ENCODE measurements at places on chromosomes 12 and 14. TPM values are rescaled to one million over a fixed set of nuclear protein-coding genes. Genes with fewer than 3 reads are reported as not detected.

The INSM2 gene
- total RNA-seq, result not detected

The ADCY6 gene
- total RNA-seq, result 14.4 TPM

The MIP gene
- not detected for total RNA-seq

The CD4 gene
- 8.3 TPM for total RNA-seq

The SYNE3 gene
- total RNA-seq, result 9.2 TPM

The DTX3 gene
- 3.4 TPM for total RNA-seq

GRCh38 chr14:99592933-99593753 is 10.9 kb downstream of the CCDC85C start:
- no peak for DNase-seq

GRCh38 chr12:6925540-6926279 is 2.0 kb upstream of the ATN1 start:
- H3K4me3 ChIP-seq, result peak overlapping the region; percentile 80
- H3K36me3 ChIP-seq, result no peaks in the 10 kb centered on the region
- H3K4me1 ChIP-seq, result peaks cover 63% of the 10 kb centered on the region
- DNase-seq, result no peak
- H3K27ac ChIP-seq, result peak overlapping the region; percentile 91
- no peaks in the 10 kb centered on the region for H3K27me3 ChIP-seq

DNA sequence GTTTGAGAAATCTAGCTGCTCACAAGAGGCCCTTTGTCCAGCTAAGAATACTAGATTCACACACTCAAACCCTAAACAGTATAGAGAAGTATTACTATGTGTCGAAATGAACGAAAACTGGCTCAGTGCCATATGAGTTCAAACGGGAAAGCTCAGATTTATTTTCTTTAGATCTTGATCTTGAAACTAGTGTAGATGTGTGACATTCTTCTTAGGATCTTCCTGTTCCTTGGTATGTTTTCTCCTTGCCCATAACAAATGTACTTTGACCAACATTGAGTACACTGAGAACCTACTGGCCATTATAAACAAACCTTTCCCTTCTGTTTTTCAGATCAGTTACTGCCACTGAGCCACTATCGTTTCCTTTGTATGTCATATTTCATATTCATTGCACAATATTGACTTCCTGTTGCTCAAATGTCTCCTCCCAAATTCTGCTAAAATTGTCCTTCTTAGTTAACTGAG is 21.3 kb downstream of the MYBPC1 start:
- peak overlapping the region; percentile 28 for H3K4me3 ChIP-seq
- H3K4me1 ChIP-seq, result peaks cover 30% of the 10 kb centered on the region
- H3K36me3 ChIP-seq, result no peaks in the 10 kb centered on the region
- no peak for DNase-seq

- no peaks in the 10 kb centered on the region for H3K27me3 ChIP-seq
- DNase-seq, result no peak
- H3K27ac ChIP-seq, result no peak overlapping the region
- H3K4me3 ChIP-seq, result no peak overlapping the region
Measured at GRCh38 chr14:36300337-36300736, 20.1 kb downstream of the MBIP start.

DNA sequence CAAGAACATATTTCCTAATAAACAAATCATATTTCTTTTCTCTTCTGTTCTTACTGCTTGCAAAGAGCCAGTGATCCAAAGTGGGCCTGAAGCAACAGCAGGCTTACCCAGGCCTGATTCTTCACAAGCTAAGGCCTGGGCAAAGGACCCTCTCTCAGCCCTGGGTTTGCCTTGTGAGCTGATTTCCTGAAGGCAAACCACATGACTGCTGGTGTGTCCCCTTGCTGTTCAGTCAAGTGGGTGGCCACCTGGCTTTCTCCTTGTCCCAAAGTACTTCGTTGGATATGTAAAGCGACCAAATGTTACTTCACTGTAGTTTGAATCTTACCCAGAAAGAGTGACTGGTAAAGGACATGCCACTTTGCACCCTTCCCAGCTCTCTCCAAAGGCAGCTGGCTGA is 392.9 kb downstream of the ZFP36L1 start:
- H3K4me1 ChIP-seq, result peaks cover 89% of the 10 kb centered on the region
- DNase-seq, result no peak
- H3K4me3 ChIP-seq, result no peak overlapping the region
- no peaks in the 10 kb centered on the region for H3K36me3 ChIP-seq

- peak overlapping the region; percentile 94 for H3K27ac ChIP-seq
- no peak for DNase-seq
- H3K27me3 ChIP-seq, result no peaks in the 10 kb centered on the region
- peaks cover 49% of the 10 kb centered on the region for H3K4me1 ChIP-seq
- peaks cover 63% of the 10 kb centered on the region for H3K36me3 ChIP-seq
Measured at GRCh38 chr12:6532927-6533652, 1.2 kb upstream of the GAPDH start.

DNA sequence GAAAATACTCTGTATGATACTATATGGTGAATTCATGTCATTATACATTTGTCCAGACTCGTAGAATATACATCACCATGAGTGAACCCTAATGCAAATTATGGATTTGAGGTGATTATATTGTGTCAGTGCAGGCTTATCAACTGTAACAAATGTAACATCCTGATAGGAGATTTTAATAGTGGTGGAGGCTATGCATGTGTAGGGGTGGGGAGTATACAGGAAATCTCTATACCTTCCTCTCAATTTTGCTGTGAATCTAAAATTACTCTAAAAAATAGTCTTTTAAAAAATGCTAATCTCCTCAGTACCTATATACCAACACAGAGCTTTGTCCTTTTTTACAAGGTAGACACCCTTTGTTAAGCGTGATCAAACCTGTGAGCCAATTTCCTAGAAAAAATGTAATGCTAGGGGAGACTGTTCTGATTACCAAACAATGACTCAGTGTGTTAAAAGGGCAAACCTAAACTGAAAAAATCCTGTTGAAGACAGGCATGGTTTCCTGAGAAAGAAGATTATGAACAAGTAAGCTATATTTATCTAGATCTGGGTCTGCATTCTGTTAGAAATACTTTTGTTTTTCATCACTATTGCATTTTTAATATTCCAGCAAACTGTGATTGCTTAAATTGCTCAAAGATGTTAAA is 170.9 kb downstream of the DUSP6 start:
- H3K27me3 ChIP-seq, result no peaks in the 10 kb centered on the region
- DNase-seq, result no peak
- no peak overlapping the region for H3K4me3 ChIP-seq
- H3K27ac ChIP-seq, result peak overlapping the region; percentile 27

- H3K4me3 ChIP-seq, result no peak overlapping the region
- DNase-seq, result no peak
- no peaks in the 10 kb centered on the region for H3K4me1 ChIP-seq
- H3K27ac ChIP-seq, result no peak overlapping the region
- H3K36me3 ChIP-seq, result no peaks in the 10 kb centered on the region
Measured at GRCh38 chr14:39665075-39665475, 232.8 kb upstream of the FBXO33 start.

DNA sequence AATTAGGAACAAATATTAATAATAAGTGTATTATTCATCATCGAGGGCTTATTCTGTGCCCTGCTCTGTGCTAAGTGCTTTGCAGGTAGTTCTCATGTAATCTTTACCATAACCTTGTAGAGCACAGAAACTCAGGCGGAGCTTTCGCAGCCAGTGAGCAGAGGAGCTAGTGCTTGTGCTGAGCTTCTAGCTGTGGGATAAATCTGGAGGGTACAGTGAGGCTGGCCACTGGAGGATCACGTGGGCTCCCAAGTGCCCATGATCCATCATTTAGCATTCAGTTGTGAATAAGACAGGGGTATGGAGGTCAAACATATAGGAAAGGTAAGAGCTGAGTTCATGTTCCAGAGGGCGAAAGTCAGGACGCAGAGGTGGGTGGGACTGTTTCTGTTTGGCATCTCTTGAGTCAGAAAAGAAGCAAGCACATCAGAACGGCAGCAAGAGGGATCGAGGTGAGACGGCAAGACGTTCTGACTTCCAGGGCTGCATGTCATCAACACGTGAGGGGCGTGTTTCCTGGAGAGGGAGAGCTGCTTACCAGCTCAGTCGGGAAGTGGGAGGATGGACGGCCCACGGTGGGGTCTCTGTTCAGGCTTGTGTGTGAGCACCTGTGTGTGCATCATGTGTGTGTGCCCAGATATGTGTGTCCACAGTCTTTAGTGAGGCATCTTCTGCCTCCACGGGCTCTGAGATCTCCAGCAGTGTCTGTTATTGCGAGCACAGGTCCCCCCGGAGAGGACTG is 16.8 kb upstream of the KRT80 start:
- no peak overlapping the region for H3K4me3 ChIP-seq
- H3K4me1 ChIP-seq, result peaks cover 23% of the 10 kb centered on the region
- H3K27ac ChIP-seq, result peak overlapping the region; percentile 48
- no peaks in the 10 kb centered on the region for H3K36me3 ChIP-seq
- no peaks in the 10 kb centered on the region for H3K27me3 ChIP-seq

GRCh38 chr12:51004504-51004903 is 21.7 kb downstream of the SLC11A2 start:
- DNase-seq, result no peak
- no peak overlapping the region for H3K27ac ChIP-seq
- no peaks in the 10 kb centered on the region for H3K4me1 ChIP-seq
- no peak overlapping the region for H3K4me3 ChIP-seq

GRCh38 chr12:66160704-66161103 is 9.1 kb downstream of the TMBIM4 start:
- H3K4me3 ChIP-seq, result no peak overlapping the region
- H3K27me3 ChIP-seq, result no peaks in the 10 kb centered on the region
- no peaks in the 10 kb centered on the region for H3K36me3 ChIP-seq
- no peak overlapping the region for H3K27ac ChIP-seq

- H3K4me3 ChIP-seq, result no peak overlapping the region
- no peaks in the 10 kb centered on the region for H3K27me3 ChIP-seq
- peaks cover 28% of the 10 kb centered on the region for H3K4me1 ChIP-seq
- H3K36me3 ChIP-seq, result no peaks in the 10 kb centered on the region
Measured at GRCh38 chr12:2287151-2287550, 234.4 kb downstream of the CACNA1C start.

DNA sequence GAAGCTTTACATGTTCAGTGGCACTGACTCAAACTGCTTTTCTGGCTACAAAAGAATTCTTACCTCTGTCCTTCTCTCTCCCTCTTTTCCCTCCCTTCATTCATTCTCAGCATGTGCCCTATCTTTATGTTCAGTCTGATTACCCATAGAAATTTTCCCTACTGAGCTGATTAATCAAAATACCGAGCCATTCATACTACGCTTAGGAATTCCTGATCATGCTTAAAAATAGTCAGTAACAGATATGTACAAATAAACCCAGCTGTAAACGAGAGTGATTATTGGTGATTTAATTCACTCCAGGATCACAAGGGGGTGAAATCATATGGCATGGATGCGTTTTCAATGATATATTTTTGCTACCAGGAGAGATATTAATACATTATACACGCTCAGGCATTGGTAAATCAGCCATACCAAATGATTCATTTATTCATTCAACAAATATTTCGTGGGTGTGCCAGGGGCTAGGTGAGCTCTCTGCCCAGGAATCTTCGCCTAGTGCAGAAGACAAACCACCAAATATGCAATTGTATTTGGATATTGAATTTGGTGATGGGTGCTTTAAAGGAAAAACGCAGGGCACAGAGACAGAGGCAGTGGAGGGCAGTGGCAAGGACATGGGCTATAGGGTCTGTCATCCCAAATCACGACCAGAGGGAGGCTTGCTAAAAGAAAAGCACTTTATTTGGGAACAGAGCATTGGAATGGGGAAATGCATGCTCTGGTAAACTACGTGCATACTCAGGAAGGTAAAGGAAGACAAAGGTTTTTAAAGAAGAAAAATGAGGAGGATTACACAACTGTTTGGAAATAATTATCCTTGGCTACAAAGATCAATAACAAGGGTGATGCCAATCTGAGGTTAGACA is 13.9 kb upstream of the VRK1 start:
- no peak overlapping the region for H3K4me3 ChIP-seq
- peaks cover 14% of the 10 kb centered on the region for H3K27me3 ChIP-seq
- no peaks in the 10 kb centered on the region for H3K4me1 ChIP-seq

GRCh38 chr14:51593397-51593796 is 58.3 kb upstream of the FRMD6 start:
- no peak overlapping the region for H3K4me3 ChIP-seq
- H3K27me3 ChIP-seq, result no peaks in the 10 kb centered on the region
- no peak overlapping the region for H3K27ac ChIP-seq
- no peak for DNase-seq
- no peaks in the 10 kb centered on the region for H3K4me1 ChIP-seq

DNA sequence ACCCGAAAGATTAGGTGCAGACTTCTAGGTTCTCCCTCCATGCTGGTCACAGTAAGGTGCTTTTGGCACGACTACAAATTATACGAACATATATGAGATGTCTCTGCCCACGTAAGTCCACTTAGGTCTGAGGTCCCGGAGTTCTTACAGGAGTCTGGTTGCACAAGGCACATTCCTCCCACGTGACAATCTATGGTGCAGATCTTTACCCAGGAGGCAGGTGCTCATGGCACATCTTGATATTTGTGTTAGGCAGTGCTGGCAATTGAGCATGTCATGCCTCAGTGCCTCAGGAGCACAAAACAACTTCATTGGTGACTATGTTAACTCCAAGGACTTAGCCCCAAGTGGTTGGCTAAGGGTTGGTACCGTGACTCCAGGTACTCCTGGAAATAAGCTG is 92.0 kb upstream of the AMN1 start:
- no peak overlapping the region for H3K4me3 ChIP-seq
- H3K27ac ChIP-seq, result no peak overlapping the region
- no peaks in the 10 kb centered on the region for H3K36me3 ChIP-seq

DNA sequence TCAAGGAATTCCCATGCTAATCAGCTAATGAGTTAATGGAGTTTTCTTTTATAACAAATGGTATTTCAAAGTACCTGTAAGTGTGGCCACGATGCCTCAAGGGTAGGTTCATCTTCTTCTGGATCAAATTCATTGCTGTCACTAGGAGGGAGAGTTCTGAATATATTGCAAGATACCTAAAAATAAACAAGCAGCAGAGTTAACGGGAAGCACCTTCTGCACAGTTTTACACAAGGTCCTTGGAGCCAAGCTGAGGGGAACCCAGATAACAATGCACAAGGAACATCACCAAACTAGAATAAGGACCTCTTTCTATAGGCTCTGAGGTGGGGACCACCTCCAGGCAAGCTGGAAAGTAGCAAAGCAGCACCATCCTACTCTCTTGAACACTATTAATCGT is 103.2 kb upstream of the GPHB5 start:
- H3K36me3 ChIP-seq, result no peaks in the 10 kb centered on the region
- no peak overlapping the region for H3K27ac ChIP-seq
- no peak for DNase-seq
- H3K4me1 ChIP-seq, result no peaks in the 10 kb centered on the region

DNA sequence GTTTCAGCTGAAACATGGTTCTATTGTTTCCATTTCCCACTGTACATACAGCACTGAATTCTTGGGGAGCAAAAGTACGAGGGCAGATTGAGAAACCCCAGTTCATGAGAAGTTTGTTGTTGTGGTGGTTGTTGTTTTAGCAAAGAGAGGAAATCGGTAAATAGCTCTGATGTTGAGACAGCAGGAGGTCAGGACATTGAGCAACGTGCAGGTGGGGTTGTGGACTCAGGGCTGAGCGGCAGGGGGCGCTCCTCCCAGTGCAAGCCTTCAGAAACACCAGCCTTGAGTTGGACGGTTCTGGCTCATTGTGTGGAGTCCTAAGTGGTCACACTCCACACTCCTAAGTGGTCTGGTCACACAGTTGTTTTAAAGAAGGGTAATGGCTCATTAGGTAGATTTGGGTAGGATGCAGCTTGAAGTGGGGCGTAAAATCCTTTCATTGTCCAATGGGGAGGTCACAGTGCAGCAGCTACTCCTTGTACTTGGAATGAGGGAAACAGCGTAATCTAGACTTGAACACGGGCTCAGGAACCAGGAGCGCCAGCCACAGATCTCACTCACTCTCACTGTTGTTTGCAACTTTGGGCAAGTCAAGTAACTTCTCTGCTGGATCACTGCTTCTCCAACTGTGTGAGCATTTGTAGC is 14.5 kb upstream of the PWP1 start:
- H3K4me1 ChIP-seq, result no peaks in the 10 kb centered on the region
- H3K27me3 ChIP-seq, result no peaks in the 10 kb centered on the region
- no peak overlapping the region for H3K4me3 ChIP-seq
- DNase-seq, result no peak

All from esophagus squamous epithelium (tissue), 5 donors.